ENCODE measurements at places on chromosomes 1 and 21. TPM values are rescaled to one million over a fixed set of nuclear protein-coding genes. Genes with fewer than 3 reads are reported as not detected.

Gene SPRR5
- total RNA-seq: not detected

Gene BSND
- total RNA-seq: not detected

Gene OR2M5
- total RNA-seq: not detected

Gene PPIE
- 40.5 TPM for total RNA-seq

Gene PLA2G2C
- 0.33 TPM for total RNA-seq

Gene CGN
- total RNA-seq: 1.4 TPM

Gene LMOD1
- total RNA-seq: 1,321 TPM

Gene S100A7
- not detected for total RNA-seq

Gene XCL1
- 0.91 TPM for total RNA-seq

Gene FAM72A
- 4.6 TPM for total RNA-seq

Gene LCE3E
- not detected for total RNA-seq

DNA sequence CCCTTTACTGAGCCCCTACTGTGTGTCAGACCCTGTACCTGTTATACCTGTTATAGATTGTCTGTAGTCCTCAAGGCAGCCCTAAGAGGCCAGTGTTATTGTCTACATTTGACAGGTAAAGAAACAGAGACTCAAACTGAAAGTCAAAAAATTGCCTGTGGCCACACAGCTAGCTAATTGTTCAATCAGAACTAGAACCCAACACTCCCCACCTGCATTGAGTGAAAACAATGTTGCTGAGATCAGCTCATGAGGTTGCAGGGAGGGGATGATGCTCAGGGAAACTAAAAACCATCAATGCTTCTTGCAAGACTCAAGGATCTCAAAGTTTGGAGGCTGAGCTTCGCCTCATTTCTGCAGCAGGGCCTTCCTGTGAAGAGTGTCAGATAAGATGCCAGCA, 109.5 kb upstream of the LMO4 start:
- H3K36me3 ChIP-seq: no peaks in the 10 kb centered on the region
- DNase-seq: no peak
- H3K27me3 ChIP-seq: no peaks in the 10 kb centered on the region
- no peak overlapping the region for H3K27ac ChIP-seq

GRCh38 chr1:11067716-11068599, 8.1 kb upstream of the SRM start:
- no peak overlapping the region for H3K4me3 ChIP-seq
- H3K27ac ChIP-seq: no peak overlapping the region

DNA sequence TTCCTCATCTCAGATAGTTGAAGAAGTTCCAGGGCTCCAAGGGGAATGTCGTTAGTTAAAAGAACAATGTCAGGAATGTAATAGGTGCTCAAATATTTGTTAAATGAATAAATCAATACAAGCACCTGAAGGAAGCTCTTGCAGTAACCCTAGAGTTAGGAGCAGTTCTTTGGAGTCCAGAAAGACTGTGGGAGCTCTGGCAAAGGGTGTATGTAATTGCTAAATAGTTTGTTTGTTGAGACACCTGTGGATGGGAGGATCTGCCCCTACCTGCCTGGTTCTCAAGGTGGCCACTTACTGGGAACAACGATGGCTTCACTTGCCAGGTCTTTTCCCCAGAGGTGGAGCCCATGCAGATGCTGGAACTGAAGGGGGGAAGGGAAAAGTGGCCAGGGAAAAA, 27.5 kb upstream of the JUN start:
- H3K36me3 ChIP-seq: no peaks in the 10 kb centered on the region
- H3K4me1 ChIP-seq: peaks cover 29% of the 10 kb centered on the region
- H3K27ac ChIP-seq: no peak overlapping the region
- DNase-seq: no peak
- H3K27me3 ChIP-seq: no peaks in the 10 kb centered on the region

DNA sequence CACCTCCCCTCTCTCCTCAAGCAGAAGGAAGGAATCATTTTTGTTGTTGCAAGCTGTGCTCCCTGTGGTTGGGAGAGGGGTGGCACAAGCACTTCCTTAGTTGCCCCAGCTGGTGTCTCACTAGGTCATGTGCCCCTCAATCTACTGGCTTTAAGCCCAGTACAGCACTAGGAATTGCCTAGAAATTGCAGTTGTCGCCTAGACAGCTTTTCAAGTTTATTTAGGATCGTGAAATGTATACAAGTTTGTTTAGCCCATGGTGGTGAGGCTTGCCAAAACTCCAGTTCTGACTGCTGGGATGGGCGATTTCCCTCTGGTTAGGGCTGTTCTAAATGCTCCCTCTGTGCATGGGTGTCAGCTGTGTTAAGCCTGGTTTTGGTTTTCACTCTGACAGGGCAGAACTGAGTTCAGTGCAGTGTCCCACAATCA, 126.8 kb upstream of the ZNF644 start:
- no peaks in the 10 kb centered on the region for H3K4me1 ChIP-seq
- H3K4me3 ChIP-seq: no peak overlapping the region
- no peak overlapping the region for H3K27ac ChIP-seq
- no peak for DNase-seq
- no peaks in the 10 kb centered on the region for H3K36me3 ChIP-seq

- no peak overlapping the region for H3K27ac ChIP-seq
- H3K4me1 ChIP-seq: no peaks in the 10 kb centered on the region
- no peak overlapping the region for H3K4me3 ChIP-seq
- no peaks in the 10 kb centered on the region for H3K36me3 ChIP-seq
- no peak for DNase-seq
Measured at GRCh38 chr21:39434950-39435349, 10.6 kb downstream of the LCA5L start.

GRCh38 chr1:112698366-112699310, 8.3 kb downstream of the RHOC start:
- peaks cover 86% of the 10 kb centered on the region for H3K36me3 ChIP-seq
- H3K27me3 ChIP-seq: no peaks in the 10 kb centered on the region
- no peak for DNase-seq
- peak overlapping the region; percentile 100 for H3K27ac ChIP-seq
- no peak overlapping the region for H3K4me3 ChIP-seq

- H3K36me3 ChIP-seq: no peaks in the 10 kb centered on the region
- no peak for DNase-seq
- H3K4me3 ChIP-seq: no peak overlapping the region
- H3K27me3 ChIP-seq: no peaks in the 10 kb centered on the region
- no peaks in the 10 kb centered on the region for H3K4me1 ChIP-seq
- H3K27ac ChIP-seq: no peak overlapping the region
Measured at GRCh38 chr1:199639453-199639852, 388.1 kb upstream of the NR5A2 start.

GRCh38 chr1:183903101-183903500, 98.2 kb downstream of the RGL1 start:
- H3K36me3 ChIP-seq: peaks cover 87% of the 10 kb centered on the region
- H3K27me3 ChIP-seq: no peaks in the 10 kb centered on the region
- no peak overlapping the region for H3K27ac ChIP-seq

DNA sequence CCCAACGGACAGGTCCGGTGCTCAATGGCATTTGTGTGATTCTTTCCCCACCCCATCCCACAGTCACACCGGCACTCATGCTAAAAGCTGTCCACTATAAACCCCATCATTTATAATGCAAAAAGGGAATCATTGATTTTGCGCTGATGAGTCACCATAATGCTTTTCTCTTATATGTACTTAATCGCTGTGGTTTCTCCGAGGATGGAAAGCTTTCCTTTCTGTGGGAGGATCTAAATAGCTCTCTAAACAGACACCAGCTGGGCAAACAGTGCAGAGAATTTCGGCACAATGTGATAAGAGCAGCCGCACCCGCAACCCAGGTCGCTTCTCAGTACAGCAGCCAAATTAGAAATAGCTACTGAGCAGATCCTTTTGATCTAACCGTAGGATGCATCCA, 85.6 kb downstream of the SETD4 start:
- H3K36me3 ChIP-seq: no peaks in the 10 kb centered on the region
- H3K4me3 ChIP-seq: no peak overlapping the region
- H3K27me3 ChIP-seq: no peaks in the 10 kb centered on the region
- DNase-seq: no peak
- H3K27ac ChIP-seq: no peak overlapping the region
- H3K4me1 ChIP-seq: no peaks in the 10 kb centered on the region

GRCh38 chr1:85447006-85447943, 17.7 kb downstream of the DDAH1 start:
- no peak overlapping the region for H3K4me3 ChIP-seq
- H3K36me3 ChIP-seq: no peaks in the 10 kb centered on the region
- no peaks in the 10 kb centered on the region for H3K27me3 ChIP-seq
- H3K4me1 ChIP-seq: no peaks in the 10 kb centered on the region
- no peak for DNase-seq
- no peak overlapping the region for H3K27ac ChIP-seq

- no peaks in the 10 kb centered on the region for H3K27me3 ChIP-seq
- no peak for DNase-seq
- H3K36me3 ChIP-seq: no peaks in the 10 kb centered on the region
- no peak overlapping the region for H3K27ac ChIP-seq
- H3K4me3 ChIP-seq: no peak overlapping the region
- no peaks in the 10 kb centered on the region for H3K4me1 ChIP-seq
Measured at GRCh38 chr21:15071009-15071408, 6.2 kb upstream of the NRIP1 start.

- H3K4me1 ChIP-seq: peaks cover 3% of the 10 kb centered on the region
- no peak for DNase-seq
- H3K36me3 ChIP-seq: no peaks in the 10 kb centered on the region
- no peak overlapping the region for H3K4me3 ChIP-seq
- no peak overlapping the region for H3K27ac ChIP-seq
- no peaks in the 10 kb centered on the region for H3K27me3 ChIP-seq
Measured at GRCh38 chr1:225710804-225711203, 57.9 kb upstream of the ENAH start.

DNA sequence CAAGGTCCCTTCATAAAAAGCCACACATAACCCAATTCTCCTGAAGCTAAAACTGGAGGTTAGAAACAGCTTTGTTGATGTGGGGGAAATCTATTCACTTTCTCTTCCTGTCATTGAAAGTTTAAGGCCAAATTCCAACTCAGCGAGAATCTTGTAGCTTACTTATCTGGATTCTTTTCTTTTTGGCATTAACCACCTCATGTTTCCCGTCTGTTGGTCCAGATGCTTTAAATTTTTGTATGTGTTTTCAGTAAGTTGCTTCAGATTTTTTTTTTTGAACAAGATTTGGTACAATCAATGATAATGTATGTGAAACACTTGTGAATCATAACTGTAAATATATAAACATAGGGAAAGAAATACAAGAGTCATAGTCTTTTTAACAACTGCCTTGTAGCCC, 33.7 kb upstream of the NEK7 start:
- no peaks in the 10 kb centered on the region for H3K36me3 ChIP-seq
- no peak overlapping the region for H3K27ac ChIP-seq
- no peak for DNase-seq
- H3K4me1 ChIP-seq: no peaks in the 10 kb centered on the region
- no peaks in the 10 kb centered on the region for H3K27me3 ChIP-seq

- no peak overlapping the region for H3K4me3 ChIP-seq
- DNase-seq: no peak
- no peaks in the 10 kb centered on the region for H3K36me3 ChIP-seq
- peaks cover 12% of the 10 kb centered on the region for H3K27me3 ChIP-seq
- peaks cover 10% of the 10 kb centered on the region for H3K4me1 ChIP-seq
- H3K27ac ChIP-seq: no peak overlapping the region
Measured at GRCh38 chr21:42614811-42615351, 38.5 kb upstream of the PDE9A start.

GRCh38 chr1:237789619-237790018, 101.1 kb downstream of the ZP4 start:
- no peak overlapping the region for H3K27ac ChIP-seq
- no peaks in the 10 kb centered on the region for H3K27me3 ChIP-seq
- DNase-seq: no peak
- no peaks in the 10 kb centered on the region for H3K4me1 ChIP-seq

DNA sequence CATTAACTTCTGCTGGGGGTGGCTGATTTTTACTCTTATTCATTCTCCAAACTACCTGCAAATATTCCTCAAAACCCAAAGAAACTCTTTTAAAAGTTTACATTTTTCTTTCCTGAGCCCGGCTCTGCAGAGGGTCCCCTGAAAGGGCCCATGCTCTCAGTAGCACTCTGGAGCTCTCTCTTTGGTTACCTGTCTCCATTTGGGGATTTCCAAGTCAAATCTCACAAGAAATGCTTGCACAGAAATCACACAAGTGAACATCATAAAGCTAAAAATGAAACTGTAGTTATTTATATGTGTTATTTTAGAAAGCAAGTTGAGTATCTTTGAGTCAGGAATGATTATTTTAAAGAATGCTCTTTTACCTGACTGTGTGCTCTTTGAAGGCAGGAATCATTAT, 174.5 kb upstream of the PLXNA2 start:
- no peaks in the 10 kb centered on the region for H3K36me3 ChIP-seq
- no peak for DNase-seq
- no peak overlapping the region for H3K27ac ChIP-seq
- no peaks in the 10 kb centered on the region for H3K4me1 ChIP-seq

- no peaks in the 10 kb centered on the region for H3K36me3 ChIP-seq
- H3K27me3 ChIP-seq: peaks cover 5% of the 10 kb centered on the region
- H3K4me1 ChIP-seq: no peaks in the 10 kb centered on the region
- H3K27ac ChIP-seq: no peak overlapping the region
- DNase-seq: no peak
Measured at GRCh38 chr1:244113532-244114320, 62.6 kb downstream of the ZBTB18 start.

GRCh38 chr1:154860156-154860870, 9.8 kb downstream of the KCNN3 start:
- no peak overlapping the region for H3K27ac ChIP-seq
- H3K27me3 ChIP-seq: no peaks in the 10 kb centered on the region
- DNase-seq: no peak
- H3K4me3 ChIP-seq: no peak overlapping the region

DNA sequence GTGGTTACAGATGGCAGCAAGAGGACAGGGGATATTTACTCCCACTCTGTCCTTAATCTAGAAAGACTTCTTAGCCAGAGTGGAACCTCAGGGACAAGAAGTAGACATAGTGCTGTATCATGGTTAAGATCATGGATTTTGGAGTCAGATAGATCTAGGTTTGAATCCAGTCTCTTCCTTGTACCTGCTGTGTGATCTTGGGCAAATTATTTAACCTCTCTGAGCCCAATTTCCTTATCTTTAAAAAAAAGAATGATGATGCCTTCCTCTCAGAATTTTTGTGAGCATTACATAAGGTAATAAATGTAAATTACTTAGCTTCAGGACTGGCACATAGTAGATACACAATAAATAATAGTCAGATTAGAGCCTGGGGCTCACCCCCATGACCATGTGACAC, 78.4 kb downstream of the TAS1R2 start:
- no peak overlapping the region for H3K4me3 ChIP-seq
- H3K27ac ChIP-seq: no peak overlapping the region

- no peak for DNase-seq
- H3K4me3 ChIP-seq: no peak overlapping the region
- H3K36me3 ChIP-seq: no peaks in the 10 kb centered on the region
- peak overlapping the region; percentile 53 for H3K27ac ChIP-seq
Measured at GRCh38 chr1:228939001-228939691, 203.9 kb downstream of the RHOU start.

- H3K4me3 ChIP-seq: no peak overlapping the region
- H3K27ac ChIP-seq: no peak overlapping the region
- DNase-seq: no peak
- H3K27me3 ChIP-seq: no peaks in the 10 kb centered on the region
- H3K4me1 ChIP-seq: peaks cover 16% of the 10 kb centered on the region
Measured at GRCh38 chr1:201123866-201124265, 3.1 kb downstream of the ASCL5 start.
